ENCODE measurements at places on chromosomes 7 and 10.
A peak's percentile ranks its signal among the peaks of the same experiment; 100 is the strongest.

- no peak for DNase-seq
Measured at GRCh38 chr7:106756884-106757283, 95.9 kb upstream of the CCDC71L start.

DNA sequence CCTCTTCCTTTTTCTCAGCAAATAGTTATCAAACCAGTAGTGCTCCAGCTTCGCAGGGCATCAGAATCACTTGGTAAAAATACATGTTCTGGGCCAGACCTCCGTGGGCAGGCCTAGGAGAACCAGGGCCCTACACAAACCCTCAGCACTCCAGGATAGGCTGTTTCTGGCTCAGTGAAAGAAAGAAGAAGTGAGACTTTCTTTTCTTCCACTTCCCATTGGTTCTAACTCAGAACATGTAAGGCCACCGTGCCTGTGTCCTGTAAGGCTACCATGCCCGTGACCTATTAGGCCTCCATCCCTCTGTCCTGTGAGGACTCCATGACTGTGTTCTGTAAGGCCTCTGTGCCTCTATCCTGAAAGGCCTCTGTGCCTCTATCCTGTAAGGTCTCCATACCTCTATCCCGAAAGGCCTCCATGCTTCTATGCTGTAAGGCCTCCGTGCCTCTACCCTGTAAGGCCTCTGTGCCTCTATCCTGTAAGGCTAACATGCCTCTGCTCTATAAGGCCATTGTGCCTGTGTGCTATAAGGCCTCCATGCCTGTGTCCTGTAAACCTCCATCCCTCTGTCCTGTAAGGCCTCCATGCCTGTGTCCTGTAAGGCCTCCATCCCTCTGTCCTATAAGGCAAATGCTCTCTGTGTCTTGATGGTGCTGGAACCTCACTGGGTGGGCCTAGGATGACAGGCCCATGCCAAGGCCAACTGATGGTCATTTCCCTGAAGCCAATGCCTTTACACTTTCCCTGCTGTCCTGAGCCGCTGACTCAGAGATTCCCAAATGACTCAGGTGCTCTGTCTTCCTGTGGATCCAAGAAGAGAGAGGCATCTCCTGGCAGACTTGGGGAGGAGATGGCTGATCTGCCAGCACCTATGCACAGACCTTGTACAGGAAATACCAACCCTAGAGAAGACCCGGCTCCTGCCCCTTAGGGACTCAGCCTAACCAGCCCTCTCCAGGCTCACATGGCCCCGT, 96.6 kb upstream of the CACUL1 start:
- DNase-seq, result no peak

DNA sequence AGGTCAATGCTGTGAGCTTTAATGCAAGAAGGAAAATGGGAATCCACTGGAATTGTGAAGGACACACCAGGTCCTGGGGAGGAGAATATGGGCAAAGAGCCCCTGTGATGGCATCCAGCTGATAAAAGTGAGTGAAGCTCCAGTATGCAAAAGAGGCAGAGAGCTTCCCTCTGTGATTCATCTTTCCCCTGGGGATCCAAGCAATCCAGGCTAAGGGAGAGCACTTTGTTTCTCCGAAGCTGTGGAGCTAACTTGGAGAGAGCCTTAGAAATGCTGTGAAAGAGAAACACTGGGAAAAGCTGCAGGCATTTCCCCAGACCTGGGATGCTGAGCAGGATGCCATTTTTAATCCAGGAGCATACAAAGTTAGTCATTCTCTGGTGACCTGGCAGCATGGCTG, 489.5 kb downstream of the SH2D4B start:
- no peak for DNase-seq

- no peak for DNase-seq
Measured at GRCh38 chr7:158325530-158326381, 261.9 kb downstream of the PTPRN2 start.

DNA sequence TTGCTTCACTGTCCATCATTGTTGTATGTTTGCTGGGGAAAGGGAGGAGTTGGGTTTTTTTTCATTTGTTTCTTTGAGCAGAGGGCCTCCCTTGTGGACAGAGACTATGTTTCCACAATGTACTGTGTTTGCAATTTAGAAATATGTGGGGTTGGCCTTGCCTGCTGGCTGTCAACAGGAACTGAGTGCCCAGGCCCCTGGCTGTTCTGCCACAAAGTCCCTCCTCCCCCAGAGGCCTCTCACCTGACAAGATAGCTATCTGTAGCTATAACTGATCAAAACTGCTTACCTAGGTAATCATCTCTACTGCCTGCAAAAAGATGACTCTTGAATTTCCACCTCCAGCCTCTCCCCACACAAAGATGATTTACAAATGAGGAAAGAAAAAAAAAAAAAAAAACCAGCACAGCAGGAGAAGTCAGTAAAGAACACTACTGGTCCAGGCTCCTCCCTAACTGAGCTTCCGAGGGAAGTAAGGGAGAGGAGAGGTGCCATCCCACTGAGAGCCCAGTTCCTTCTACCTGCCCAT, 121.8 kb downstream of the SGMS1 start:
- DNase-seq, result peak; percentile 20

- DNase-seq, result peak; percentile 85
Measured at GRCh38 chr7:2530071-2530987, 10.8 kb downstream of the LFNG start.

DNA sequence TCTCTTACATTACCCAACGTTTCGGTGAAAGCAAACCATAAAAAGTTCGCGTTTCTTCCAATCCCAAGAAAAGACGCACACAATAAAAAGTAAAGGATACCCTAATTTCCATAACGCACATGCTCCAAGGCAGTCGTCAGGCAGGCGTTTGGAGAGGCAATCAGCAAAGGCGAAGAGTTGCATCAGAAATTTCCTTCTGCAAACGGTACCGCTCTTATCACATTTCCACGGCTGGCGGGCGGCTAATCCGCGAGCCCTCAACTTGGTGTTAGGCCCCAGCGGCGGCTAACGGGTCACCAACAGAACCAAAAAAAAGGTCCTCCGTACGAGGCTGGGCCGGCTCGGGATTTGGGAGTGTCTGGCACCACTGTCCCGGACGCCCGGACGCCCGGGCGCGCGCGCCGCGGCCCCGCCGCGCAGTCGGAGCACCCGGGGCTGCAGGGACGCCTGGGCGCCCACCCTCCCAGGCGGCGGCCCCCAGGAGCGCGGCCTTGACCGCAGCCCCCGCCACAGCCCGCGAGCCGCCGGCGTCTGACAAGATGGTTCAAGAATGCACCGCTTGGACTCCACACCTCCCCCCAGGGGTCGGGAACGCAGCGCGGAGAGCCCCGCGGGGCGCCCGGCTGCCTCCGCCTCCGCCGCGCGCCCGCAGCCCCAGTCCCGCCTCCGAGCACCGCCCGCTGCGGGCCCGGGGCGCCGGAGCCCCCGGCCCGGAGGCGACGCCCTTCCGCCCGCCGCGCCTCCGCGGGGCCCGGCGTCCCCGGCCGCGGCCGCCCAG, 9.8 kb upstream of the GRB10 start:
- peak; percentile 13 for DNase-seq

DNA sequence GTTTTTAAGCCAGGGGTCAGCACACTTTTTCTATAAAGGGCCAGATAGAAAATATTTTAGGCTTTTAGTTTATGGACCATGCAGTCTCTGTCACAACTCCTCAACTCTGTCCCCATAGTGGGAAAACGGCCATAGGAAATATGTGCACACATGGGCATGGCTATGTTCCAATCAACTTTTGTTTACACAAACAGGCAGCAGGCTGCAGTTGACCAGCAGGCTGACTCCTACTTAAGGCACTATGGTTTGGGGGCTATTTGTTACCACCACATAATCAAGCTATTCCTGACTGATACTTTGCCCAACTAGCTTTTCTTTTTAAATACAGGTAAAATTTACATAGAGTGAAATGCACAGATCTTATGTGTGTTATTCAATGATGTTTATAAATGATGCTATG, 362.4 kb downstream of the LRMDA start:
- no peak for DNase-seq

GRCh38 chr7:1754345-1754908, 84.3 kb downstream of the ELFN1 start:
- no peak for DNase-seq
